Panc1 (cell line): ENCODE measurements at places on chromosomes 11 and 22.

DNA sequence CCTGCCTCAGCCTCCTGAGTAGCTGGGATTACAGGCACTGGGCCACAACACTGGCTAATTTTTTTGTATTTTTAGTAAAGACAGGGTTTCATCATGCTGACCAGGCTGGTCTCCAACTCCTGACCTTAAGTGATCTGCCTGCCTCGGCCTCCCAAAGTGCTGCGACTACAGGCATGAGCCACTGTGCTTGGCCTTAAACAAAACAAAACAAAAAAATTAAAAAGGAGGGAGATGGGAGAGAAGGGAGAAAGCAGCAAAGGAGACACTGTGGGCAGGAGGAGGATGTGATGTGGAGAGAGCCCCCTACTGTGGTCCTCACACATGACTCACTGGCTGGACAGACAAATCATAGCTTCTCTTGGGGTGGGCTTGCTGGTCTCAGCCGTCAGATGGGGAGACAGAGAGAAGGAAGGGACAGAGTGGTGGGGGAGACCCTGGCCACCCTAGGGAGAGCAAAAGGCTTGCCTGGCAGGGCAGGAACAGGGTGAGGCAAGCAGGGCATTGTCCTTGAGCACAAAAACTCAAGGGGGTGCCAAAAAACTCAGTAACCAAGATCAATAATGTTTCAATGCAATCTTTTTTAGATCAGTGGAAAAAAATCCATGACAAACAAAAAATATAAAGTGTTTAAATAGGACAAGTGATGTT, 31.6 kb downstream of the TPST2 start:
- no peak for DNase-seq

DNA sequence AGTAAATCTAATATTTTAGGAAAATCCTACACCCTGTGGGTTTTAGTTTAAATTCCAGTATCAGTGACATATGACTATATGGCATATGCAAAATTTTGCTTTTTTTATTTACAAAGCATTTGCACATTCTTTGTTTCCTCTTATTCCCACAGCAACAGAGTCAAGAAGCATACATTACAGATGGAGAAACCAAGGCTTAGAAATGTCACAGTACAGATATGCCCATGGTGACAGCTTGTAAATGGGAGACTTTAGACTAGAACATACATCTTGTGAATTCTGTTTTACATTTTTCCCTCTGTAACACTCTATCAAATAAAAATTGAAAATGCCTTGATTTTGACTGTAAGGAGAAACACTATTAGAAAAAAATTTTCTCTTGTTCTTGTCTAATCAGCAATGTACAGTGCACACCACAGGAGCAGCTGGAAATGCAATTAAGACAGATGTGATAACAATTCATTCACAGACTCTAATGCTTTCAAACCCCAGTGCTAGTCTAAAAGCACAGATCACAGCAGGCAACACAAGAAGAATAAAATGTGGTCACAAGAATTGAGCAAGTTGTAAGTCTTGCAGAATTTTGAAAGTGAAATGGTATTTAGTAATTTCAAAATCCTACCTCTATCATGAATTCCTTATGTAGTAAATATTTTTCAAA, 375.9 kb downstream of the LUZP2 start:
- no peak for DNase-seq

DNA sequence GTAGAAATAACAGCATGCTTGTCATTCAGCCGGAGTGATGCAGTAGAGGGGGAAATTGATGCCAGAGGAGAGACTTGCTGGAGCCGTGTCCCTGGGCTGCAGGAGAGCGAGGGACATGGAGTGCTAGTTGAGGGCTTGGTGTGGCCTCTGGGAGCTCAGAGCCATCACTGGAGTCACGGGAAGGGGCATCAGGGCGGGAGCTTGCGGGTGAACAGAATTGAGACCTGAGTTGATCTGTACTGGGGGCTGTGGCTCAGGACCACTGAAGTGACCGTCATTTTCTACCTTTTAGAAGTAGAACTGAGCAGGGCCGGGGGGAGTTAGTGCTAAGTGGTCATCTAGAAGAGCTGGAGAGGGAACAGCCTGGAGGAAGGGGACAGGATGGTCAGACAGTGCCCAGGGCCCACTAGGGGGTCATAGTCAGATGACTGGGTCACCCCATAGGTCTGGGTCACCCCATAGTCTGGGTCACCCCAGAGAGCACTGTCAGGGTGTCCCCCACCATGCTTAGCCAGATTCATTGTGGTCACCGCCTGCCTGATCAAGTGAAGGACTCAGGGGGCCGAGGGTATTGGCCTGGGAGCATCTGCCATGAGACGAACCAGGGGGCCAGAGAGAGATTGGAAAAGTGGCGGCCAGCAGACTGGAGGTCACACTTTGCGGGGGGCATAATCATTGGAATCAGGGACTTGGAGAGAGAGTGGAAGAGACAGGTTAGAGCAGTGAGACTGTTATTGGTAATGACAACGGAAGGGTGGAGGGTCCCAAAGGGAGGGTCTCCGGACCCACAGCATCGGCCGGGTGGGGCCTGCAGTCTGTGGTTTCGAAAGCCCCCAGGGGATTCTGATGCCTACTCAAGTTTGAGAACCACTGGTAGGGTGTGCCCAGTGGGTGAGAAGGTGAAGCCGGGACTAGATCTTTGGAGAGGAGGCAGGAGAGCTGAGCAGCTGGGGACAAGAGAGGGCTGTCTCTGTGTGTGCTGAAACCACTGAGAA, 15.2 kb downstream of the RIBC2 start:
- no peak for DNase-seq

- no peak for DNase-seq
Observed at GRCh38 chr22:19218541-19219233, 40.2 kb upstream of the SLC25A1 start.

DNA sequence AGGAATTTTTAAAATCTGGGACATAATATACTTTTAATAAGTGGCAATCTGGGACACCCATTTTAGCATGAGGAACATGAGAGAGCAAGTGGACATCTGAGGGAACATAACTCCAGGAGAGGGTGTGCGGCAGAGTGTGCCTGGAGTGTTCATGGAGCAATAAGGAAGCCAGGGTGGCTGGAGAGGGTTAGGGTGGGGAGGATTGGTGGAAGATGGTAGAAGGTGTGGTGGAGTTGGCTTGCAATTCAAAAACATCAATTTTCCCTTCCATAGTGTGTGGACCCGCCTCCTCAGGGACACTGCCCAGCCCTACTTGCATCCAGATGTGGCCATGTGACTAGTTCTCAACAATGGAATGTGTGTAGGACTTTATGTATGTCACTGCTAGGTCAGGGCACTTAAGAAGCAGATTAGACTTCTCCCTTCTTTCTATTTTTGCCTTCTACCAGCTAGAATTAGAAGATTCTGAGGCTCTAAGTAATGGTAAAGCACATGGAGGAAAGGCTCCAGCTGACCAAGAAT, 4.4 kb upstream of the DENND5A start:
- no peak for DNase-seq

GRCh38 chr11:91350931-91351330, 873.7 kb upstream of the FAT3 start:
- no peak for DNase-seq

DNA sequence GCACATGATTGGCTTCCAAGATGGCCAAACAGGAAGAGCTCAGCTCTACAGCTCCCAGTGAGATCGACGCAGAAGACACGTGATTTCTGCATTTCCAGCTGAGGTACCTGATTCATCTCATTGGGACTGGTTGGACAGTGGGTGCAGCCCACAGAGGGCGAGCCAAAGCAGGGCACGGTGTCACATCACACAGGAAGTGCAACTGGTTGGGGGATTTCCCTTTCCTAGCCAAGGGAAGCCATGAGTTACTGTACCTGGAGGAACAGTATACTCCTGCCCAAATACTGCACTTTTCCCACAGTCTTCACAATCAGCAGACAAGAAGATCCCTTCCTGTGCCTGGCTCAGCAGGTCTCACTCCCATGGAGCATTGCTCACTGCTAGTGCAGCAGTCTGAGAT, 131.2 kb downstream of the DLG2 start:
- DNase-seq, result no peak

DNA sequence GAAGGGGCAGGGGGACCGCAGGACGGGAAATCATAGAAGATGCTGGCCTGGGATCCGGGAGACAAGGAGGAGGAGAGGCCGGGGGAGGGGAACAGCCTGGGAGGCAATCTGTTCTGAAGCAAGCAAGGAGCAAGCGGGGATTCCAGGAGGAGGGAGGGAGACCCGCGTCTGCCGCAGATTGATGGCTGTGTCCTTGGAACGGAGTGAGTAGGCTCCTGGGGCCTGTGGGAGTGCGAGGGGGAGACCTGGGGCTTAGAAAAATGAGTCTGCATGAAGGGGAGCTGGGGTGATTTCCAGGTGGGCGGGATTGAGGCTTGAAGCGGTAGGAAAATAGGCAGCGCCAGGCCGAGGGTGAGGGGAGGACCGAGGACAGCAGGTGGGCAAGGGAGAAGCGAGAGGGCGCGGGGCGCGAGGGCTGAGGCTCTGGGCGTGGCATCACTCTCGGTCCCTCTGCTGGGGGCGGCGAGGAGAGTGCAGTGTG, 1.6 kb upstream of the LRRC55 start:
- DNase-seq, result no peak

DNA sequence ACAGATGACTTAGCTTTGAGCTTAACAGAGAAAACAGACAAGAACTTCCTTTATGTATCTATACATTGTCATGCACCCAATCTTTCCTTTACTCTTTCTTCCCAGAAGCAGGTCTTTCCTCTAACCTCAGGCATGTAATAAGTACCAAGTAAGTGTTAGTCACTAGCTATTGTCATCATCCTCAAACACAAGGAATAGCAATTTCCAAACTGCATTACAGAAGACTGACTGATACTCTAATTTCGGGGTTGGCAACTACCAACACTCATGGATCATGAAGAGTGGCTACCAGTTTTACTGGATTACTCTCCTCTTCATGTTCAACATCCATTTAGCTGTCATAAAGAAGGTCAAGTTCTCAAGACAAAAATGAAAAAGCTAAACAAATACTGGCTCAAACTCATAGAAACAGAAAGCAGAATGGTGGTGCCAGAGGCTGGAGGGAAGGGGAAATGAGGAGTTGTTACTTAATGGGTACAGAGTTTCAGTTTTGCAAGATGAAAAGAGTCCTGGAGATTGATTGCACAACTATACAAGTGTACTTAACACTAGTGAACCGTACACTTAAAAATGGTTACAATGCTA, 111.6 kb downstream of the SIK3 start:
- DNase-seq, result peak; percentile 70

- DNase-seq, result no peak
Observed at GRCh38 chr22:50027639-50028537, 15.3 kb upstream of the IL17REL start.

GRCh38 chr11:33915526-33915925, 23.6 kb upstream of the LMO2 start:
- no peak for DNase-seq

DNA sequence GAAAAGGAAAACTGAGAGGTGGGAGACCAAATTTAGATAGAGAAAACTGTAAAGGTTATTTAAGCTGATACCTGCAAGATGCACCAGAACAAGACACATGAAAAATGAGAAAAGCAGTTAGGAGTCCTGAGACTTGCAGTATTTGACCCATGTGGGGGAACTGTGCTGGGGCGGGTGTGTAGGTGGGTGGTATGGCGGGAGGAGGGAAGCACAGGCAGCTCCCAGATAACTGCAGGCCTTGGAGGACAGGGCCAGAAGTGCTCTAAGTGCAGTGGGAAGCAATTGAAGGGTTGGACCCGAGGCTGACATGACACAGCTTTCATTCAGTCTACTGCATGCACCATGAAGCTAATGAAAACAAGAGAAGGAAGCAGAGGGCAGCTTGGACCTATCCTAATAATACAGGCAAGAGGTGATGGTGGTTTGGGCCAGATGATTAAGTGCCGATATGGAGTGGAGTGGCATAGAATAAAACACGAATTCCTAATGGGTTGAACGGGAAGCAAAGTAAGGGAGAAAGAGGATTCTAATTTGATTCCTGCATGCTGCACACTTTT, 48.0 kb upstream of the ANO3 start:
- no peak for DNase-seq

DNA sequence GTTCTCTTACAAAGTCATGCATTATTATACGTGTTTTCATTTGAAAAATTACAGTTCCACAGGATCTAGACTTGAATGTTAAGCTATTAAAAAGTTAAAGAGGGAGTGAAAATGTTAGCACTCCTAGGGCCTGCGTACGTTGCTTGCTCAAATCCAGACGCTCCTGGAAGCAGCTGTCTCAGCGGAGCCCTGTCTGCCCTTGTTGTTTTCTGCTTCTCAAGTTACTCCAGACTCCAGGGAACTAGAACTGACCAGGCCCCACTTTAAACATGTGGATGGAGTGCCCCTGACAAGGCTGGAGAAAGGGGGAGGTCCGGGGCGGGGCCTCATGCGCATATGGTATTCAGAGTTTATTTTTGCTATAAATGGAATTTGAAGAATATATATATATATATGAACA, 9.6 kb downstream of the PARVB start:
- no peak for DNase-seq

GRCh38 chr22:47090591-47091245, 328.3 kb downstream of the TBC1D22A start:
- DNase-seq, result no peak

GRCh38 chr22:28883917-28884746, 760 bp downstream of the ZNRF3 start:
- DNase-seq, result no peak

GRCh38 chr11:4751201-4751600, 18.5 kb downstream of the OR51F1 start:
- no peak for DNase-seq

DNA sequence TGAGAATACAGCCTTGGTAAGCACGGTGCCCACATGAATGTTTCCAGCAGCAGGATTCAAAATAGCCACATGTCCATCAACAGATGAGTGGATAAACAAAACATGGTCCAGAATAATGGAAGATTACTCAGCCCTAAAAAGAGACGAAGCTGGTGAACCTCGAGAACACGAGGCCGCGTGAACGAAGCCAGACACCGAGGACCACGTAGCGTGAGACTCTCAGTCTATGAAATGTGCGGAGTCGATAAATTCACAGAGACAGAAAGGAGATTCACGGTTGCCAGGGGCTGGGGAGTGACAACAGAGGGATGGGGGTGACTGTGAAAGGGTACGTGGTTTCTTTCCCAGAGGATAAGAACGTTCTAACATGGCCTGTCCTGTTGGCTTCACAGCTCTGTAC, 2.9 kb upstream of the ASCL2 start:
- DNase-seq, result no peak

DNA sequence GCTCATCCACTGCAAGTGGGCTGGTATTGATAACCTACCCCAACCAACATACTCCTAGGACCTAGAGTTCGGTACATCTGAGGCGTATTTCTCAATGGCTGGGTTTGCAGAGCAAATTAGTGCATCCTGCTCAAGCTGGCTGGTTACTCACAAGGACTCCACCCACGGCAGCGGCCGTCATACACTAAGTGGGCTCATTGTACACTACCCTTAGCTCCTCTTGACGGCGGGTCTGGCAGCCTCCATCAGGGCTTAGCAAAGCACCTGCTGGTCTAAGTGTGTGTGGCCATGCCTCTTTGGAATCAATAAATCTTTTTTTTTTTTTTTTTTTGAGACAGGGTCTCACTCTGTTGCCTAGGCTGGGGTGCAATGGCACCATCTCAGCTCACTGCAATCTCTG, 20.2 kb upstream of the KCNJ11 start:
- DNase-seq, result no peak

- DNase-seq, result no peak
Observed at GRCh38 chr11:36196411-36196998, 92.7 kb downstream of the COMMD9 start.

GRCh38 chr11:120343429-120343828, 7.2 kb downstream of the ARHGEF12 start:
- no peak for DNase-seq
